ENCODE measurements at places on chromosomes 2 and 18.

GRCh38 chr2:170509452-170510193, 205.5 kb upstream of the SP5 start:
- DNase-seq = peak; percentile 78

DNA sequence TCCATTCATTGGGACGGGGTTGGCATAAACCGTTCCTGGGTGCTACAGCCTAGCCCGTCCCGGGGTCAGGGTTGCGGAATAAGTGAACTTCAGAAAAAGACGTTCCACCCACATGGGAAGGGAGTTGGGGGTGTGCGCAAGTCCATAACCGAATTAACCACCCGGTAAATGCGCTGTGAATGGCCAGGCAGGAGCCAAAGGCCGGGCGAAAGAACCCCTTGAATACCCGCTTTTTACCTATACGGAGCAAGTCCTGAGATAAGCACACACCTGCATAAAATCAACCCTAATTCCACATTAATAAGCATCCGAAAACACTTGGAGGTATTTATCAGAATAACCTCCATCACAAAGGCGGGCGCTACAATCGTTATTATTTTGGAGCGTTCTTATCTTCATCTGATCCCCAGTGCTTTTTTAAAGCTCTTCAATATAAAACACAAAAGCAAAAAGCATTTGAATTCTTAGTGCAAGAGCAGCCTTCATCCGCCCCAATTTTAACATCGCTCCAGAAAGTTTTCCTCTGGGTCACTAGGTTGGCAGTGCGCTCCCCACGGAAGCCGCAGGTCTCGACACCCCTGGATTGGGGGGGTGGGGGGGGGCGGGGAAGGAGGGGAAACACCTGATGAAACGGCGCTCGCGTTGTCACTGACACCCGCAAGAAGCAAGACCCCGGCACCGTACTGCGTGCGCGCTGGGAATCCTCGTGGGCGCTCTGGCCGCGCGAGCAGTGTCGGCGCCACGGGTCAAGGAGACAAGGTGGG, 1.2 kb downstream of the SATB2 start:
- DNase-seq = no peak

DNA sequence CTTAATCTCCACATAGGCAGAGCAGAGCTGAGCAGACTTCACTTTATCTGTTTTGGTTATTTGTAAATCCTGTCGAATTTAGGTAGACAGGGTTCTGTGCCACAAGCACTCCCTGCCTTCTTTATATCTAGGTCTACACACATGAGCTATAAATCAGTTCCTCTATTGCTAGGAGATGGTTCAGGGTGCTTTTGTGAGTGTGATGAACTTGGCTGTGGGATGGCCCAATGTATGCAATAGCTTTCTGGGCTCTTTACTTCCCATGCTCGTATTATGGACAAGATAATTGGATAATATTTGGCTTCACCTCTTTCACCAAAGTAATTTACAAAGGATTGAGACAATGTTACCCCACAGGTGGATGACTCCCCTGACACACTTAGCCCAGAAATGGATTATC, 72.2 kb downstream of the PLB1 start:
- no peak for DNase-seq

- DNase-seq = peak; percentile 90
Measured at GRCh38 chr2:18910843-18911242, 321.5 kb upstream of the NT5C1B start.

DNA sequence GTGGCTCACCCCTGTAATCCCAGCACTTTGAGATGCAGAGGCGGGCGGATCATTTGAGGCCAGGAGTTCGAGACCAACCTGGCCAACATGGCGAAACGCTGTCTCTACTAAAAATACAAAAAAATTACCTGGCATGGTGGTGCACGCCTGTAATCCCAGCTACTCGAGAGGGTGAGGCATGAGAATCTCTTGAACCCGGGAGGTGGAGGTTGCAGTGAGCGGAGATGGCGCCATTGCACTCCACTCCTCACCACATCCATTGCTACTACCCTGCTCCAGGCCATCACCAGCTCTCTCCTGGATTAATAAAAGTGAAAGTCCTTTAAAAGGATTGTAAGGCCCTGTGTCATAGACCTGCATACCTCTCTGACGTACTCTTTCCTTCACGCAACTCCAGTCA, 1.2 kb downstream of the RMP24 start:
- no peak for DNase-seq

GRCh38 chr2:109277406-109277805, 148.4 kb downstream of the SH3RF3 start:
- no peak for DNase-seq

DNA sequence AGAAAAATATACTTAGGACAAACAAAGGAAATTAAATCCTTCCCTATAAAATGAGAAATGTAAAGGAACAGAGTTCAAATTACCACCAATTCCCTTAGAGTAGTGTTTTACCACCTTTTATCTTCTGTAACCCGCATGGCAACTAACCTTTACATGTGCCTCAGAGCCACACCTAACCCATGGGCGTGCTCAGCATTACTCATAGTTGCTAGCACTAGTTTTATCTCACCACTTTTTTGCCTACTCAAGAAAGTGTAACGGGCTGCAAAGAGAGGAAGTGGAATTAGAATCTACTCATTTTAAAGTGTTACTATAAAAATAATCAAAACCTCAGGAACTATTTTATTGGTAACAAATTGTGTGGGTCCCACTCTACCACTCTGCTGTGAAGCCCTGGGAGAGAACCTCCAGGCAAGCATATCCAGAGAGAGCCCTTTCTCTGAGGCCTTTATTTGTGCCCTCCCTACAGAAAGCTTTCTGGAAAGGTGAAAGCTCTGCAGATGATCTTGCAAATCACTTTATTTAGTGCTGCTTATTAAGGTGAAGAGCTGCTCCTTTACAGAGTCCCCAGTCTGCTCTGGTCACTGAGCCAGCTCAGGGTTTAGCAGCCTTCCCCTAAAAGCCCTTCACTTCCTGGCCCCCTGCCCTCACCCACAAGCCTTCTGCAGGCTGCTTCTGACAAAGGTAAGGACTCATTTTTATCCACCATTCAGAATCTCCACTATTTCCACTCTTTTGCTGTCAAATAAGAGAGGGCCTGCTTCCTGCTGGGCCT, 98.8 kb downstream of the TRABD2A start:
- DNase-seq = no peak

DNA sequence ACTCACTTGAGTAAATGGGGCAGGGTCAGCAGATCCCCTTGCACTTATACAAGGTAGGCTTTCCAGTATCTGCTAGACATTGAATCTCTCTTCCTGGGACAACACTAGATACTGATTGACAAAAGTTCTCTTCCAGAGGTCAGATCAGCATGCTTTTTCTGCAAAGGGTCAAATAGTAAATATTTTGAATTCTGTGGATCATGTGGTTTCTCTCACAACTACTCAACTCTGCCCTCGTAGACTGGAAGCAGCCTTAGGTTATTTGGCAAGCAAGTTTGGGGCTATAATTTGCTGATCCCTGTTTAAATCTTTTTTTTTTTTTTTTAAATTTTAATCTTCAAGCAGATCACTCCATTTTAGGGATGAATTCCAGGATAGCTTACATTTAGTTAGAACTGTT, 17.4 kb upstream of the NABP1 start:
- no peak for DNase-seq

GRCh38 chr2:222582928-222583327, 73.0 kb downstream of the FARSB start:
- no peak for DNase-seq

GRCh38 chr2:198315791-198316630, 511.6 kb downstream of the PLCL1 start:
- no peak for DNase-seq

DNA sequence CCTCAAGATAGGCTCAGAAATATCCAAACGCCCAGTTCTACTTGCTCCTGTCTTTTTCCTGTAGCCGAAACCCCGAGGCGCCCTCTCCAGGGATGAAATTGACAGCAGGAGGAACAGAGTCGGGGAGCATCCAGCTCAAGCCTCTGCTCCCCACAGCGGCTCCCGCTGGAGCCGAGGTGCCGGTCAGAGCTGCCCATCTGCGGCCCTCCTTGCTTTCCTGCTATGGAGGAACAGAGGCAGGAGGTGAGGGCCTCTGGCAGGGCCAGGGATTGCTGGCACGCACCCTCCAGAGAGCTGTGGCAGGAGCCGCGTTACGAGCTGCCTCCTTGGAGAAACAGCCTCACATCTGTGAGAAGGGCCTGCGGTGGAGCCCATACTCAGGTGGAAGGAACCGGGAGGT, 172.1 kb downstream of the RNF144A start:
- DNase-seq = no peak

- peak; percentile 67 for DNase-seq
Measured at GRCh38 chr2:160561551-160562295, 68.1 kb upstream of the RBMS1 start.

GRCh38 chr2:28233164-28233676, 159.4 kb upstream of the FOSL2 start:
- DNase-seq = peak; percentile 12

- DNase-seq = no peak
Measured at GRCh38 chr2:19769513-19769912, 132.3 kb downstream of the TTC32 start.

DNA sequence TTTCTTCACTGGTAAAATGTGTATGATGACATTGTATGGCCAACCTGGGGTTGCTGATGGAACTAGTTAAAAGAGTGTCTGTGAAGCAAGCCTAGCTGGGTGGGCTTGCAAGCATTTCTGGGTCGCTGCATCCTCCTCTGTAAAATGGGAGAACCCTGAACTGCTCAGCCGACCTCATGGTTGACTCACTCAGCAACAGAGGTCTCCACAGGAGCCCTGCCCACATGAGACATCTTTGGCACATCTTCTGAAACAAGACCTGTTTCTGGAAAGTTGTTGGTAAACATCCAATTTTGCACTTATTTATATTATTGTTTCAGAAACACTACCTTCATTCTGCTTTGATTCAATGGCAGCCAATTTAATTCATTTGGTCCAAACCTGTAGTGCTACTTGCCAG, 52.6 kb downstream of the BCL11A start:
- no peak for DNase-seq

DNA sequence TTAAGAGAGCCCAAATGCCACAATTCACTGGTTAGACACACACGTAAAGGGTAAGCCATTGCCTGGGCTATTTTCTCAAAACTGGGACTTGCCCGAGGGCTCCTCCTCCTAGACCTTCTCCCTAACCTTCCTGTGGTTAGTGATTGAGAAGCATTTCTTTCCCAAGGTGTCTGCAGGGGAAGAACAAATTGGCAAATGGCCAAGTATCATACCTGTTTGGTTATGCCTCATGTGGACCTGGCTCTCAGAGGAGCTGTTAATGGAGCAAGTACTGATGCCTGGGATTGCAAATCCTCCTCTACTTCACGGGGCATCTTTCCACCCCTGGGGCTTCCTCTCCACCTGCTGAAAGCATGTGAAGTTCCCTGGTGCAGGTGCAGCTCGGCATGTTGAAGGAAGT, 187.5 kb upstream of the CYRIA start:
- DNase-seq = no peak

DNA sequence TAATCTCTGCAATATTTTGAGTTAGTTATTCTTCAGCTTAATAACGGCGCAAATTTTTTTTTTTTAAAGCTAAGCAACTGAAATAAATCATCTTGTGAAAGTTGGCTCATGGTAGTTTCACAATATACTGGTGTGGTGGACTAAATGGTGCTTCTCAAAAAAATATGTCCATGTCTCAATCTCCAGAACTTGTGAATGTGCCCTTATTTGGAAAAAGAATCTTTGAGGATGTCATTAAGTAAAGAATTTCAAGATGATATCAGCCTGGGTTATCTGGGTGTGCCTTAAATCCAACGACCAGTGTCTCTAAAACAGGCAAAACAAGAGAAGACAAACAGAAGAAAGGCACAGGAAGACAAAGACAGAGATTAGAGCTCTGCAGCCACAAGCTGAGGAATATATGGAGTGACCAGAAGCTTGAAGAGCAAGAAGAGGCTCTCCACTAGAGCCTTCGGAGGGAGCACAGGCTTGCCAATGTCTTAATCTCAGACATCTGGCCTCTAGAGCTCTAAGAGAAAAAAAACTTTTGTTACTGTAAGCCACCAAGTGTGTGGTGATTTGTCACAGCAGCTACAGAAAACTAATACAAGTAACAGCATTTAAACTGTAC, 71.4 kb downstream of the HNMT start:
- DNase-seq = no peak

GRCh38 chr2:67259556-67260342, 137.4 kb upstream of the ETAA1 start:
- peak; percentile 81 for DNase-seq

DNA sequence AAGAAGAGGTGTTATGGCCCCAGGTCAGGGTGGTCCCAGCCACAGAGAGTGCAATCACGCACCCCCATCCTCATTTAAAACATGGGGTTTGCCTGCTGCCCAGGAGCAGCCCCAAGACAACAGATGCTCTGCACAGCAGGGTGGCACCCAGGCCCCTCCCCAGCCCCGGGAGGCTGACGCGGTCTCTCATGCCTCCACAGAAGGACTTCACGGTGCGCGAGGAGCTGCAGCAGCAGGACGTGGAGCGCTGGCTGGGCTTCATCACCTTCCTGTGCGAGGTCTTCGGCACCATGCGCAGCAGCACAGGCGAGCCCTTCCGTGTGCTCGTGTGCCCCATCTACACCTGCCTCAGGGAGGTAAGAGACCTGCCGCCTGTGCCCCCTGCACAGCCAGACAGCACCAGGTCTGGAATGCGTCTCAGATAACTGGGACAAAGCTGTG, 133.7 kb downstream of the SMAD7 start:
- no peak for DNase-seq

- no peak for DNase-seq
Measured at GRCh38 chr2:172993931-172994717, 81.5 kb upstream of the MAP3K20 start.

- DNase-seq = no peak
Measured at GRCh38 chr2:239882331-239882732, 142.8 kb downstream of the NDUFA10 start.

- DNase-seq = no peak
Measured at GRCh38 chr2:64932371-64933216, 56.6 kb upstream of the SLC1A4 start.

- DNase-seq = peak; percentile 69
Measured at GRCh38 chr2:12050396-12050795, 304.0 kb downstream of the LPIN1 start.

DNA sequence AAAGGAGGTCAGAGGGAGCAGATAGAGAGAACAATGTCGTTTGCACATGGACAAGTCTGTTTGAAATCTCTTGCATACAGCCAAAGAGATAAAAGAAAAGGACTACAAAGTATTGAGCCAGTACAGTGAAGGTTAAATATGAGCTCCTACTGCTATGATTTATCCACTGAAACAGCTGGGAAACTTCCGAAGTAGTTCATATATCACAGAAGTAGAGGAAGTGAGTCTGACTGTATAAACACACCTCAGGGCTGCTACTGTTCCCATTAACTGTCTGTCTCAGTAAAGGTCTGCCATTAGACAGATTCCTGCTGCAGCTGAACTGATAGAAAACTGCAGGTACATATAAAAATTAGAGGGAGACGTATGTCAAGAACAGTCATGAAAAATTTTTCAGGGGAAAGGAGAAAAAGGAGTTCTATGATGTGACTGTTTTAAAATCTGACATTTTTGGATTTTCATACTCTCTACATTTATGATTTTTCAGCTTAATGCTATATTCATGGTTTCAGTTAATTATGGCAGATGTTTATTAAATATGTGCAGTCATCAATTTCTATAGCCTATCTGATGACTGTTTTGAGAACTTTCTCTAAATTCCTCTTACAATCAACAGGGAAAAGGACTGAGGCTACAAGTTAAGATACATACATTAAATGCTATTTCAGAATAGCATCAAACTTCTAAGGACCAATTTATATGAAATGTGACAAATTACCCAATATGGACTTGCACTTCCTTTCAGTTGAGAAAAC, 364.7 kb downstream of the ERBB4 start:
- no peak for DNase-seq

- DNase-seq = peak; percentile 93
Measured at GRCh38 chr2:215921895-215922294, 91.5 kb downstream of the MREG start.

GRCh38 chr18:63210521-63210920, 109.0 kb downstream of the BCL2 start:
- DNase-seq = no peak

- no peak for DNase-seq
Measured at GRCh38 chr2:32506446-32506845, 121.4 kb upstream of the TTC27 start.

Measured in skeletal muscle cell (primary cell).